Activated CD8-positive, alpha-beta memory T cell treated with anti-CD3 and anti-CD28 coated beads, Interleukin-2, amount 50 U/mL, for 4 hours (primary cell): ENCODE measurements at places on chromosomes 4 and X.

DNA sequence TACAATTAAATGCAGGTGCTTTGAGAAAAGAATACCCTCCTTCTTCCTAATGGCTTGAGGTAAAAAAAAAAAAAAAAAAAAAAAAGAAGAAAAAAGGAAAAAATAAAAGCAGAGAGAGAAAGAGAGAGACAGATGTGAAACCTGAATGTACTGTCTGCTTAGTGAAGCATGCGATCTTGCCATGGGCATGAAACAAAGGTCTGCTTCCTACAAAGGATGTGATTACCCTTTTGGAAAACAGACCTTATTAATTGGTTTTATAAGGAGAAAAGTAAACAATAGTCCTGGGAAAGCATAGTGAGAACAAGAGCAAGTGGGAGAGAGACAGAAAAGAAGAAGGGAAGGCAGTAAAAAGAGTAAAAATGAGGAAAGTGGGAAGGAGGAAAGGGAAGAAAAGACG, 526.1 kb upstream of the PABPC4L start:
- DNase-seq = no peak

DNA sequence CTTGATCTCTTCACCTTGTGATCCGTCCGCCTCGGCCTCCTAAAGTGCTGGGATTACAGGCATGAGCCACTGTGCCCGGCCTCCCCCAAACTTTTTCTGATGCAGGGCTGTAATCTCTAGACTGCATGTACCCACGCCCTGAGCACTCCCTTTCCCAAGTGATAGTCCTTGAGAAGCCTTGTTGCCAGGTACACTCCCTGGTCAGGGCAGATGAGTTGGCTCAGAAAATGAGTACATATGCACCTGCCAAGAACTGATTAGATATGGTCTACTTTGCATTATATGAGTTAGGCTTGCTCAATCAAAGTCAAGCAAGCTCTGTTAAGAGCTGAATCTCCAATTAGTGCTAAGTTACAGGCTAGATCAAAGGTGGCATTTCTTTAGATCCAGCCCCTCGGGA, 20.3 kb downstream of the APOO start:
- DNase-seq = no peak

- DNase-seq = no peak
Observed at GRCh38 chrX:26597981-26598380, 382.0 kb downstream of the MAGEB5 start.

- DNase-seq = no peak
Observed at GRCh38 chr4:13344216-13344615, 139.9 kb downstream of the RAB28 start.

- DNase-seq = no peak
Observed at GRCh38 chr4:105145156-105145902, 1.3 kb upstream of the TET2 start.

- DNase-seq = no peak
Observed at GRCh38 chr4:57083090-57083489, 27.1 kb downstream of the IGFBP7 start.
